ENCODE measurements at places on chromosomes 16 and 17. TPM values are rescaled to one million over a fixed set of nuclear protein-coding genes. Genes with fewer than 3 reads are reported as not detected.

The RNF43 gene
- 2.0 TPM for total RNA-seq

The SPNS3 gene
- 4.2 TPM for total RNA-seq

The GP1BA gene
- total RNA-seq, result not detected

The ABR gene
- 140 TPM for total RNA-seq

The DLX4 gene
- total RNA-seq, result 0.74 TPM

The CHST6 gene
- total RNA-seq, result not detected

DNA sequence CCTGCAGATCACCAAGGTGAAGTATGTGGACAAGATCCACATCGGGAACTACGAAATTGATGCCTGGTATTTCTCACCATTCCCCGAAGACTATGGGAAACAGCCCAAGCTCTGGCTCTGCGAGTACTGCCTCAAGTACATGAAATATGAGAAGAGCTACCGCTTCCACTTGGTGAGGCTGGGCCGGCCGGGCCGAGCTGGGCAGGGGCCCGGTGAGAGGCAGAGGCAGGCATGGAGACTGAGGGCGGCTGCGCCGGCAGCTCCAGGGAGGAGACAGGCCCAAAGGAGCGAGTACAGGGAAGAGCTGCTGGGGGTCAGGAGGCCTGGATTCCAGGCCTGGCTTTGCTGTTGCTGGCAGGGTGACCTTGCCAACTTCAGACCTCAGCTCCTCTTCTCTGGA lies 8.3 kb downstream of the PRSS8 start:
- DNase-seq, result no peak
- no peak overlapping the region for H3K4me3 ChIP-seq
- H3K36me3 ChIP-seq, result peaks cover 5% of the 10 kb centered on the region
- no peaks in the 10 kb centered on the region for H3K27me3 ChIP-seq

DNA sequence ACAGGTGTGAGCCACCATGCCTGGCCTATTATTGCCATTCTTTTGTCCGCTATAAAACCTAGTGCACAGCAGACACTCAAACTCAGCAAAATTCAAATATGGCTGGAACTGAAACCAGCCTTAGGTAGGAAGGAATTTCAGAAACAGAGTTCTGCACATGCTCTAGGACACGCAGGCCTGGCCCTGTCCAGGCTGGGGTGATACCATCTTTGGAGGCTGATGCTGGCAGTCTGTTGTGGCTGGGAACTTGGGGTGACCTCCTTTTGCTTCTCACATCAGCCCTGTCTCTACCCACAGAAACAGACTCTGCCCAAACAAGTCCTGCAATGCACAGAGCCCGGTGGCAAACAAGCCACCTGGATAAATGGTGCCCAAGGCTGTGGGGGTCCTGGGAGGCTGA lies 12.6 kb upstream of the KIFC3 start:
- no peak overlapping the region for H3K27ac ChIP-seq
- H3K4me1 ChIP-seq, result no peaks in the 10 kb centered on the region
- no peak overlapping the region for H3K4me3 ChIP-seq
- H3K36me3 ChIP-seq, result no peaks in the 10 kb centered on the region
- DNase-seq, result no peak

- H3K27ac ChIP-seq, result no peak overlapping the region
- DNase-seq, result no peak
- H3K36me3 ChIP-seq, result peaks cover 9% of the 10 kb centered on the region
- H3K4me3 ChIP-seq, result no peak overlapping the region
- H3K27me3 ChIP-seq, result no peaks in the 10 kb centered on the region
Observed at GRCh38 chr17:3815925-3816324, 14.9 kb upstream of the ITGAE start.

- DNase-seq, result no peak
- peaks cover 7% of the 10 kb centered on the region for H3K27me3 ChIP-seq
- no peaks in the 10 kb centered on the region for H3K4me1 ChIP-seq
- H3K27ac ChIP-seq, result no peak overlapping the region
- H3K4me3 ChIP-seq, result peak overlapping the region; percentile 60
- no peaks in the 10 kb centered on the region for H3K36me3 ChIP-seq
Observed at GRCh38 chr17:15945527-15946191, 729 bp downstream of the ADORA2B start.

DNA sequence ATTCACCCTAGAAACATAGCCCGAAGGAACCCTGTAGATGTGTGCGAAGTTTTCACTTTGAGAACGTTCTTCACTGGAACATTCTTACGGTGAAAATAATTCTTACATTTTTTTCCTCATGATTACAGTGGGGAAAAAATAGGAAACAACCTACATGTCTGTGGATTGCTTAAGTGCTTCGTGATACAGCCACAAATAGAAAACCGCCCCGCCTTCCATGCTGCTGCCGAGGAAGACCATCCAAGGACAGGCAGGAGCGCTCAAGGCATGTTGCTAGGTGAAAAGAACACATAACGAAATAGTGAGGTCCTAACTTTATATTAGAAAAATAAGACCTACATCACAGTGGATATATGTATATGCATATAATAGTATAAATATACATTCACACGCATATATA lies 78.8 kb downstream of the BMERB1 start:
- no peaks in the 10 kb centered on the region for H3K4me1 ChIP-seq
- DNase-seq, result no peak
- H3K4me3 ChIP-seq, result no peak overlapping the region
- H3K36me3 ChIP-seq, result no peaks in the 10 kb centered on the region
- no peaks in the 10 kb centered on the region for H3K27me3 ChIP-seq

- no peaks in the 10 kb centered on the region for H3K36me3 ChIP-seq
- H3K4me3 ChIP-seq, result no peak overlapping the region
- H3K27me3 ChIP-seq, result no peaks in the 10 kb centered on the region
- no peaks in the 10 kb centered on the region for H3K4me1 ChIP-seq
- no peak for DNase-seq
Observed at GRCh38 chr16:9048302-9048700, 43.1 kb upstream of the HAPSTR1 start.

- H3K4me3 ChIP-seq, result peak overlapping the region; percentile 63
- H3K4me1 ChIP-seq, result peaks cover 6% of the 10 kb centered on the region
- no peaks in the 10 kb centered on the region for H3K27me3 ChIP-seq
Observed at GRCh38 chr16:57984443-57985203, 13.7 kb upstream of the CNGB1 start.

DNA sequence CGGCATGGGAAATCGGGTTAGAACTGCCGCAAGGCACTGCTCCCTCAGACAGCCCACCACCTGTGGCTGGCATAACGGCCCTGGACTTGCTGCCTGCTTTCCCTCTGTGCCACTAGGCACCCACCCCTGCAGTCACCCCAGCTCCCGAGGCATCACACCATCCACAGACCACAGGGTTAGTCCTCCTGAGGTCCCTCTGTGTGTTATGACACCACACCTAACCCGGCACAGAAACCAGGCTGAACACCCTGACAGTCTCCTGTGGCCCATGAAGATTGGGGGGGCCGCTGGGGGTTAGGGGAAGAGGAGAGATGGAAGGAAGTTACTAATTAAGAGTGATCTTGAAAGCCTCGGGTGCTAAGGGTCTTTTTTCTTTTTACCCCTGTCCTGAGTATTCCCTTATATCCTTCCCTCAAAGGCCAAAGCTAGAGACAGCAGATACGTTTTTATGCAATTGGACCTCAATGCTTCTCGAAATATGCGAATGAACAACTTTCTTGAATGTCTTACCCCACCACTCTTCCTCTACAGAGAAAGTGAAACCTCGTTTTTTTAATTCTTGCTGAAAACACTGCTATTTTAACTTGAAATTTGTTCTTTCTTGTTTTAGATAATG lies 7.0 kb downstream of the CYTH1 start:
- no peaks in the 10 kb centered on the region for H3K27me3 ChIP-seq
- H3K4me3 ChIP-seq, result peak overlapping the region; percentile 55
- no peaks in the 10 kb centered on the region for H3K36me3 ChIP-seq
- DNase-seq, result peak; percentile 49

DNA sequence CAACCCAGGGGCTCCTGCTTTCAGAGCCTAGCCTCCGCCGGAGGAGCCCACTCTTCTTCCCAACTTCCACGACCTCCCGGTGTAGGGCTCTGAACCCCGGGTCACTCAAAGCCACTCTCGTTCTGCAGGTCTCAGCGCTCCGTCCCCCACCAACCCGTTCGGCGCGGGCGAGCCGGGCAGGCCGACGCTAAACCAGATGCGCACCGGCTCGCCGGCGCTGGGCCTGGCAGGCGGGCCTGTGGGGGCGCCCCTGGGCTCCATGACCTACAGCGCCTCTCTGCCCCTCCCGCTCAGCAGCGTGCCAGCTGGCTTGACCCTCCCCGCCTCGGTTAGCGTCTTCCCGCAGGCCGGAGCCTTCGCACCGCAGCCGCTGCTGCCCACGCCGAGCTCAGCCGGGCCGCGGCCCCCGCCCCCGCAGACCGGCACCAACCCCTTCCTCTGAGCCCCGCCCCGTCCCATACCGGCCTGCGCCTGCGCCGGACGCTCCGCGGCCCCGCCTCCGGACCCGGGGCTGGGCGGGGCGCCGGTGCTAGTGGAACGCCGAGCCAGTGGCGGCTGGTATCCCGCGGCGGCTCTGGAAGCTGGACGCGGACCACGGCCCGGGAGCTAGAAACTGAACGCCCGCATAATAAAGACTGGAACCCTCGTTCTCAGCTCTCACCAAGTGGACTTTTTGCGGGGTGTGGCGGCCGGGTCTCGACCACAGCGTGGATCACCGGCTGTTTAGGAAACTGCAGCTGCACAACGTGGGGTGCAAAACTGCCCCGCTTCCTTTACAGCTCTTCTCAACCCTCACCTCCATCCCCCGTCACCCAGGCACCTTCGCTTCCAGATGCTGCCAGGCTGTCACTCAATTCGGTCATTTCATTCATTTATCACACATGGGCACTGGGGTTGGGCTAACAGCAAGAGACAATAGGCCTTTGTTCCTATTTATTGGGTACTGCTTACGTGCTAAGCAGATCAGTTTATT lies 5.0 kb upstream of the SPATA20 start:
- H3K36me3 ChIP-seq, result no peaks in the 10 kb centered on the region
- peaks cover 10% of the 10 kb centered on the region for H3K4me1 ChIP-seq
- peak; percentile 83 for DNase-seq
